ENCODE measurements at places on chromosomes 1 and 21.
A peak's percentile ranks its signal among the peaks of the same experiment; 100 is the strongest.

- DNase-seq: no peak
Measured at GRCh38 chr1:231786126-231786525, 159.5 kb downstream of the DISC1 start.

- no peak for DNase-seq
Measured at GRCh38 chr1:60573726-60574409, 500.3 kb upstream of the C1orf87 start.

GRCh38 chr1:227374846-227375245, 56.6 kb upstream of the CDC42BPA start:
- DNase-seq: no peak

DNA sequence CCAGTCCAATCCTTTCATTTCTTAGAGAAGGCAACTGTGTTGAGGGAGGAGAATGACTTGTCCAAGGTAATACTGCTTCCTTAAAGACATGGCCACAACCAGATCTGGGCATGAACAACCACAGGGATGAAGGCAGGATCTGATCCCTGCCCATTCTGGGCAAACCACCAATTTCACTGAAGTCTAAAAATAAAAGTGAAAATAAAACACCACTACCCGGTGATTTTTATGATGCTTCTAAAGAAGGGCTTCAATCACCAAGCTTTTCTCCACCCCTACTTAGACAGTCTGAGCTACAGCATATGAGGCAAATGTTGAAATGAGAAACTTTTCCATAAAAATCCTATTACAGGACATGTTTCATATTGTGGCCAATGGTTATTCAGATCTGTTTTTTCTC, 133.0 kb downstream of the PTPN14 start:
- peak; percentile 38 for DNase-seq

DNA sequence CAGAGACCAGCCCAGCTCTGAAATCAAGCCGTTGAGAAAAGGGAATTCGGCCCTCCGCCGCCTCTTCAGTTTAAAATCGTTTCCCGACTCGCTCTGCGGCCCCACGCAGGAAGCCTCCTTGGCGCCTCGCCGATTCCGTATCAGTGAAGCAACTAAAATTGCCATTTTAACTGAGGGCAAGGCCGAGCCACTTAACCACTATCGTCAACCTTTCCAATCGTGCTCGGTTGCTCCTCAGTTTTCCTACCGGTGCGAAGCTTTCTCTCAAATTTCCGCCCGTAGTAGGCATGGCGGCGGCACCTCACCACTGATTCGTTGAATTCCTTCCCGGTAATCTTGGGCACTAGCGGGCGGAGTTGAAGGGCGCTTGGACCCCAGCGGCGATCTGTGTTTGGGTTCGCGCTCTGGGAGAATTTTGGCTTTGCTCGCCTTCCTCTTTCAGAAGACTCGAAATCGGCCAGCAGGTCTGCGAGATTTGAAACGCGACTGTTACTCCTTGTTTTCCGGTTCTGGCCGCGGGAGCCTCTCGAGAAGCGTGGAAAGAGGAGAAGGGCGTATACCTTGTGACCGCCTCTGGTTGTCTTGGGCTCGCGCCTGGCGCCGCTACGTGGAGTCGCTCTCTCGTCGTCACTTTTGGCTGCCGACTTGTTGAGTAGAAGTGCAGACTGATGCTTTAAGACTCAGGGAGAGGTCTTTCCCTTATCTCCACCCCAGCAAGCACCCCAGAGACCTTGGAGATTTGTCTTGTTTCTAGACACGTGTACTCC, at the start of the genes CENPL and DARS2:
Gene CENPL (minus strand): TSS at position 569 of the 767 bp plus-strand sequence. CDS start 13,584 bp downstream, outside the sequence.
Gene DARS2 (plus strand): TSS at position 359 of the 767 bp plus-strand sequence. CDS start 557 bp downstream, outside the sequence.
- DNase-seq: peak; percentile 85

- DNase-seq: peak; percentile 25
Measured at GRCh38 chr21:26169611-26170470, 729 bp downstream of the APP start.

- no peak for DNase-seq
Measured at GRCh38 chr1:62826901-62827300, 43.0 kb downstream of the ATG4C start.

DNA sequence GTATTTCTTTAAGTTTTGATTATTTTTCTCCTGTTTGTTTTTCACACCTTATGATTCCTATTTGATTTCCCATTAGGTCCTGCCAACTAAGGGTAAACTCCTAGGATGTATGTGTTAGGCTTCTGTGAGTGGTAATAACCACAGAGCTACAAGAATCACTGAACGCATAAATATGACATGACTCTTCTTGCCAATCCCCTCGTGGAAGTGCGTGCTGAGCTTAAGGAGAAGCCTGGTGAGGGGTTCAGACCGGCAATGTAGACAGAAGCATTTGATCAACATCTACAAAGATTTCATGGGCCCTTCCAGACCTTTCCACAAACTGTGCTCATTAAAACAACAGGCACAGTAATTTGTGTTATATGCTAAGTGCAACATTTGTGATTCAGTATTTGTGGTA, 273.8 kb upstream of the SNX7 start:
- DNase-seq: no peak

DNA sequence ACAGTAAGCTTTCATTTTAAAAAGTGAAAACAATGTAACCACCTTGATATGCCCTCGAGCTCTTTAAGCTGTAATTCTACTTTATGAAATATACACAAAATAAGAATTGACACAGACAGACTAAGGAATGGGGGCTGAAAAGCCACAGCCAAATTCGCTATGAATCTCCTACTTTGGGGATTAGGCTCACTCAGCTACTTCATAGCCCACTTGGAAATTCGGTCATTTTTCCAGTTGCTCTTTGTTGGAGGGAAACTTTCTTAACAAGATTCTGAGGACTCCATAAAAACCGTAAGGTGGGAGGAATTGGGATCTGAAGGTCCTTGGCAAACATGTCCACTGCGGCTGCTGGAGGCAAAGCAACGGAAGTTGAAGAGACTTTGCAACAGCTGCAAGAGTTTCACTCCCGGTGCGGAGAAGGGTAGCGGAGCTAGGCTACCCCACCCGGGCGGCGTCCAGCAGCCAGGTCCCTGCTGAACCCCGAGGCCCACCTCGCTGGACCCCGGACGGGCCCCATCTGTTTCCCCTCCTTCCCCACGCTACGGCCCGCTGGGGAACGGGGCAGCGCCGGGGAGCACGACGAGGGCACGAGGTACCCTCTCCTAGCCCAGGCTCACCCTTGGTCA, 634 bp downstream of the MYCBP start:
- peak; percentile 19 for DNase-seq
